ENCODE measurements at places on chromosomes 3 and 15. TPM values are rescaled to one million over a fixed set of nuclear protein-coding genes. Genes with fewer than 3 reads are reported as not detected.

DNA sequence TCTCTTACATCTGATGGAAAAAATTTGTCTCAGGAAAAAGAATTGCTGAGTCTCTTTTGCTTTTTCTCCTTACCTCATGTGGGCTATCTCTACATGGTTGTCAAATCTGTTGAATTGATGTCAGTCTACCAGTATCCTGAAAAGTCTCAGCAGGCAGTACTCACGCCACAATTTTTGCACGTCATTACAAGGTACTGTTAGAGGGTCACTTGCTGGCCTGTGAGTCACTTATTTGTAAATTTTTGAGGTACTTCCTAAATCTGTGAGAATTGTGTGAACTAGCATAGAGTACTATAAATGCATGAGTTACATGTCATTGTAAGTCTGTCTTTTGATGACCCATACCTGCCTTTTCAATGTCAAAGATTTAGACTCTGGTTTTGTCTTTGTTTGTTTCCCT is 15.9 kb downstream of the HPS3 start:
- H3K4me1 ChIP-seq = peaks cover 11% of the 10 kb centered on the region
- H3K4me3 ChIP-seq = no peak overlapping the region
- peaks cover 27% of the 10 kb centered on the region for H3K36me3 ChIP-seq
- no peak for DNase-seq
- no peaks in the 10 kb centered on the region for H3K27me3 ChIP-seq

- peaks cover 17% of the 10 kb centered on the region for H3K4me1 ChIP-seq
- DNase-seq = no peak
Observed at GRCh38 chr15:90718232-90718631, 1.1 kb downstream of the BLM start.

The SERPINI2 gene
- total RNA-seq = not detected

The PLCB2 gene
- total RNA-seq = 40.8 TPM

The GOLGA8K gene
- 0.56 TPM for total RNA-seq

The LNP1 gene
- 1.7 TPM for total RNA-seq
